ENCODE measurements at places on chromosomes 3 and 15.

- DNase-seq = no peak
Observed at GRCh38 chr3:46714728-46715506, 2.8 kb downstream of the PRSS50 start.

GRCh38 chr15:85722374-85723152 lies 72.2 kb downstream of the KLHL25 start:
- no peak for DNase-seq

DNA sequence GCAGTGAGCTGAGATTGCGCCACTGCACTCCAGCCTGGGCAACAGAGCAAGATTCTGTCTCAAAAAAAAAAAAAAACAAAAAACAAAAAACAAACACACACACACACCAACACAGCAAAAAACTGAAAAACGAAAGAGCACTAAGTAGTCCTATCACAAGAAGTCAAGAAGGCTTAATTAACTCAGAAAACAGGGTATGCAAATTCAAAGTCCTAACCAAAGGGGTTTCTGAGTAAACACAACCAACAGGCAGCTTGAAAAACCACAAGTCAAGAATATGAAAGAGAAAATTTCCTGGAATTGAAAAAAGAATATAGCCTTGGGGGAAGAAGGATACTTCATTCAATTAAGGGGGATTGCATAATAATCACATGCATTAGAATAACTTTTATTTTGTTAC lies 37.7 kb upstream of the PARP14 start:
- no peak for DNase-seq

GRCh38 chr3:8421267-8421666 lies 80.4 kb upstream of the LMCD1 start:
- DNase-seq = no peak
